AG04450 (cell line): ENCODE measurements at places on chromosomes 3 and 15. TPM values are rescaled to one million over a fixed set of nuclear protein-coding genes. Genes with fewer than 3 reads are reported as not detected.

DNA sequence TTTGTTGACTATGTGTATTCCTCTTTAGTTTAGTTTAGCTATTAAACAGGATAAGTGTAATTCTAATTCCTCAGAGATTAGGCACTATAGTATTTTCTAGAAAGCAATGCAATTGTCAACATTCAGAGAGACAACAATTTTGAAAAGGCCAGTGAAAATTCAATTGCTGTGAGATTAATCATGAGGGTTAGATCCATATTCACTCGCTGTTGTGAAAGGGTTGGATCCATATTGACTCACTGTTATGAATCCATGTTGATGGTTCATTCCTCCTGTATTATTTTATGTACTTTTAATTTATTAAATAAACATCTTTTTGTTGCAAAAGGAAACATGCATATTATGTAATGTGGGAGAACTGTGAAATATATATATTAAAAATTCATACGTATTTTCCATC, 641 bp downstream of the TRAT1 start:
- no peak for DNase-seq

GRCh38 chr3:47065058-47065457, 85.6 kb downstream of the NBEAL2 start:
- DNase-seq: no peak

Gene TOPAZ1
- not detected in 2 replicates for polyA plus RNA-seq

GRCh38 chr15:40266828-40267304, 16.0 kb downstream of the ANKRD63 start:
- peak; percentile 57 for DNase-seq

- no peak for DNase-seq
These were observed 472.9 kb downstream of the TBL1XR1 start for GRCh38 chr3:176724394-176724759.

DNA sequence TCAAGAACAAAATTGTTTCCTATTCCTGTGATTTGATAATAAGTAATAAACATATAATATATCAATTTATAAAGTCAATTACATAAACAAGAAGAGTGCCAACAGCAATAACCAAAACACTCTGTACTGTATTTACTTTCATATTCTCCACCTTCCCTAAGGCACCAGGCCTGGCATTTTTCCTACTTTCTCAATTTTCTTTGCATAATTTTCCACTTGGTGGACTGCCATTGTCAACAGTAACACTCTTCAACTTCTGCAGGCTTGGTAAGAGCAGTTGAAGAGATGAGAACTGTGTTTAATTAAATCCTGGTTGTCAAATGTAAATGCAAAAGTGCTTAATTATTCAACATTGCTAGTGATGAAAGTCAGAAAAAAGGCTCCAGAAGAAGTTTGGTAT, 229.8 kb upstream of the PLSCR5 start:
- DNase-seq: no peak

Gene TAGLN3
- polyA plus RNA-seq: 2.2 and 2.5 TPM in 2 replicates

Gene LRTM1
- polyA plus RNA-seq: not detected in 2 replicates

- DNase-seq: no peak
These were observed 141.7 kb downstream of the PDCD6IP start for GRCh38 chr3:33940149-33940548.

Gene CD200
- polyA plus RNA-seq: 3.0 and 3.4 TPM in 2 replicates

DNA sequence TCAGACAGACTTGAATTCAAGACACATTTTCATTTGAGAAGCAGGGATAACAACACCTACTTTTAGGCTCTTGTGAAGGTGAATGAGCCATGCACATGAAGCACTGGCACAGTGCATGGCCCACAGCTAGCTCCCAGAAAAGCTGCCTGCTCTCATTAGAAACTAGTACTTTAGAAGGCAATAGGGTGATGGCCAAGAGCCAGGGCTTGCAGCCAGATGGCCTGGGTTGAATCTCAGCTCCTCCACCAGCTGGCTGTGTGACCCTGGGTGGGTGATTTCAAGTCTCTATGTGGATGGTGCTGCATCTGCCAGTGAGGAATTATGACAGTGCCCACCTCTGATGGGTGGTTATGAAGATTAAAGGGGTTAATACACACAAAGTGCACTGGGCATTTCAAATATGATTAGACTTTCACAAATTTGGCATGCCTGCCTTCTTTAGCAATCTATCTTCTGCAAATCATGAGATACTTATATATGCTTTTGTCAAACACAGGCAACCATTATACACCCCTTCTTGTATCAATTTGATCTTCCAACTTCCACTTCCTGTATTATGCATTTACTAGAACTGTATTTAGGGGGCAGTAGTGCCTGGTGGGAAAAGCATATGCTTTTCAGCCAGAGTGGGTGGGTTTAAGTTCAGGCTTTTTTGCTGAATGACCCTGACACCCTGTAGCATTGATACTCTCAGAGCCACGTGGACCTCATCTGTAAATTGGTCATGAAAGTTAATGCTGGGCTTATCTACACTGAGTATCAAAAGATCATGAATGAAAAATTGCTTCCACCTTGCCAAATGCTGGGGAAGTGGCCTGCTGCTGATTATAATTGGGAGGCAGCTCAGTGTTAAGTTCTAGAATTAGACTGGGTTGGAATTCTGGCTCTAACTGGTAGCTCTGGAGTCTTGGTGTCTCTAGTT, 34.7 kb upstream of the RBP1 start:
- no peak for DNase-seq

- DNase-seq: no peak
These were observed 56.6 kb upstream of the SPRED1 start for GRCh38 chr15:38196076-38196475.

GRCh38 chr3:40597441-40597840, 72.7 kb downstream of the ZNF621 start:
- no peak for DNase-seq

DNA sequence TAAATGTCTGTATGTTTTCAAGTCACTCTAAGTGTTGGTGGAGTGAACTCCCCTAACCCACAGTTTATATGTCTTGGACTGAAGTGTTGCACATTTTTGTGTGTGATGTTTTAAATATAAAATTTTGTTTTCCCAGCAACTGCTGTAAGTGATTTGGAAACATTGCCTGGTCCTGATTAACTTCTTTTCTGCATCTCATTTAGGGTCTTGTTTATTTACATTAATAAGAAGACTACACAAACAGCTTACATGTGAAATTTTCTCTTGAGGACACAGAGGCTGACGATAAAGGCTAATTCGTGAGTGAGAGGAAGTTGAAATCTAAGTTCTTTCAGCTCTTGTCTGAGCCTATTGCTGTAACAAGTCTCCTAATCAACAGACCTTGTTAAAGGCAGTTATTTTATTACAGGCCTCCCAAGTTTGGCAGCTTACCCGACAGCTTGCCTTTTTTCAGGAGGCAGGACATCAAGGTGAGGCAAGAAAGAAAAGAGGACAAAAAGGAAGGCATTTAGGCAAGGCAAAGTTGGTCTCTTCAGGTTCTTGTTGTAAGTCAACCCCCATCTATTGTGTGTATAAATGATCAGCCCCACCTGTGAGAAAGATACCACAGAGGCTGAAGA, 177.7 kb upstream of the NR2E3 start:
- DNase-seq: no peak

Gene ZNF385D
- polyA plus RNA-seq: 0.10 and 0.15 TPM in 2 replicates

- DNase-seq: no peak
These were observed 335.0 kb upstream of the KCNH8 start for GRCh38 chr3:18813300-18813699.

GRCh38 chr3:195421400-195421799, 21.4 kb downstream of the ACAP2 start:
- no peak for DNase-seq

DNA sequence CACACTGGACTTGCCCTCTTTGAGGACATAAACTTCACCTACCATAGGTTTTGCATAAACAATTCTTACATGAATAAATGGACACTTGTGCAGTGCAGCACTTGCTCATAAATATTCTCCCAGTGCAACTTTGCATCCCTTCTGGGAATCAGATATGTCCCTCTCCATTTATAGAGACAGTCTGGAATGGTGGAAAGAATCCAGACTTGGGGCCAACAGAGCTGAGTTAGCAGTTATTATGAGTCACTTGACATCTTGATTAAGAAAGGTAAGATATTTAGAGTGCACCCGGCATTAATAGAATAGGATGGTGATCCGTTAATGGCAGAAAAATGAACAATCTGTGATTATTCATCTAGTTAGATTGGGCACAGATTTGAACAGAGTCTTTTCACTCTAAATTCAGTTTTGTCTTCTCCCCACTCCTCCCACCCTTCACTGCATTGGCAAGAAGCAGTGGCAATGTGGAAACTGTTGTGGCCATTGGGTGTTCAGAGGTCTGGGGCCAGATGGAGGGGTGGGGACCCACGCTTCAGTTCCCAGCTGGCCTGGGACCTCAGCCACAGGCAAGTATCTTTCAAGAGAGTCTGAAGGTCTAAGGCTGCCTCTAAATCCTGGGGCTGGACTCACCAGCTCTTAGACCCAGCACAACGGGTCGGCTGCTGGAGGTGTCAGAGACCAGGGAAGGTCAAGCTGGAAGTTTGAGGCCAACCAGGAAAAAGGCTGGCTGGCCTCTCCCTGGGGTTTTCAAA, 58.9 kb upstream of the KY start:
- no peak for DNase-seq

Gene ENTPD3
- not detected in 2 replicates for polyA plus RNA-seq

Gene CYP8B1
- polyA plus RNA-seq: not detected in 2 replicates

GRCh38 chr3:155372281-155372680, 78.8 kb upstream of the STRIT1 start:
- DNase-seq: no peak

Gene CXCR6
- not detected in 2 replicates for polyA plus RNA-seq

GRCh38 chr3:332701-333100, 136.1 kb downstream of the CHL1 start:
- DNase-seq: no peak

DNA sequence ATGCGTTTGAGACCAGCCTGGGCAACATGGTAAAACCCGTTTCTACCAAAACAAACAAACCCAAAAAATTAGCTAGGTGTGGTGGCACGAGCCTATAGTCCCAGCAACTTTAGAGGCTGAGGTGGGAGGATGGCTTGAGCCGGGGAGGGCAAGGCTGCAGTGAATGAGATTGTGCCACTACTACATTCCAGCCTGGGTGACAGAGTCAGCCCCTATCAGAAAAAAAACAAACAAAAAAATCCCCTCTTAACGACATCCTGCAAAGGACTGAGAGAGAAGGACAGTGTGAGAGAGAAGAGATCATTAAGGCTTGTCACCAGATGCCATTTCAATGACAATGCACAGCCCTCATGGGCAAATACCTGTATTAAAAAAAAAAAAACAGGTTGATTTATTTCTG, 266.7 kb upstream of the ATP10A start:
- no peak for DNase-seq

GRCh38 chr3:37625690-37626360, 235.9 kb upstream of the CTDSPL start:
- DNase-seq: no peak

DNA sequence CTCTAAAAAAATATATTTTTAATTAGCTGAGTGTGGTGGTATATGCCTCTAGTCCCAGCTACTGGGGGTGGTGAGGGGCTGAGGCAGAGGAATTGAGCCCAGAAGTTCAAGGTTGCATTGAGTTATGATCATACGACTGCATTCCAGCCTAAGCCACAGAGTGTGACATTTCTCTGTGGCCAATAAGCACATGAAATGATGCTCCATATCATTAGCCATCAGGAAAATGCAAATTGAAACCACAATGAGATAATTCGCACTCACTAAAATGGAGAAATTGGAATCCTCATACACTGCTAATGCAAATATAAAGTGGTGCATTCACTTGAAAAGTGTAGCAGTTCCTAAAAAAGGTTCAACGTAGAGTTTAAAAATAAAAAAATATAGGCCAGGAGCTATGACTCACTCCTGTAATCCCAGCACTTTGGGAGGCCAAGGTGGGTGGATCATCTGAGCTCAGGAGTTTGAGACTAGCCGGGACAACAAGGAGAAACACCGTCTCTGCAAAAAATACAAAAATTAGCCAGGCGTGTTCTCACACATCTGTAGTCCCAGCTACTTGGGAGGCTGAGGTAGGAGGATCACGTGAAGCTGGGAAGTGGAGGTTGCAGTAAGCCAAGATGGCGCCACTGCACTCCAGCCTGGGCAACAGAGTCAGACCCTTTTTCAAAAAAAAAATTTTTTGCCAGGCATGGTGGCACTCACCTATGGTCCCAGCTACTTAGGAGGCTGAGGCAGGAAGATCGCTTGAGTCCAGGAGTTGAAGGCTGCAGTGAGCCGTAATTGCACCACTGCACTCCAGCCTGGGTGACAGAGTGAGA, 35.2 kb downstream of the IFT122 start:
- no peak for DNase-seq

Gene UROC1
- not detected in 2 replicates for polyA plus RNA-seq

Gene GOLGA8T
- not detected in 2 replicates for polyA plus RNA-seq
